Lung microvascular endothelial cell (primary cell): ENCODE measurements at places on chromosomes 13 and 19.

DNA sequence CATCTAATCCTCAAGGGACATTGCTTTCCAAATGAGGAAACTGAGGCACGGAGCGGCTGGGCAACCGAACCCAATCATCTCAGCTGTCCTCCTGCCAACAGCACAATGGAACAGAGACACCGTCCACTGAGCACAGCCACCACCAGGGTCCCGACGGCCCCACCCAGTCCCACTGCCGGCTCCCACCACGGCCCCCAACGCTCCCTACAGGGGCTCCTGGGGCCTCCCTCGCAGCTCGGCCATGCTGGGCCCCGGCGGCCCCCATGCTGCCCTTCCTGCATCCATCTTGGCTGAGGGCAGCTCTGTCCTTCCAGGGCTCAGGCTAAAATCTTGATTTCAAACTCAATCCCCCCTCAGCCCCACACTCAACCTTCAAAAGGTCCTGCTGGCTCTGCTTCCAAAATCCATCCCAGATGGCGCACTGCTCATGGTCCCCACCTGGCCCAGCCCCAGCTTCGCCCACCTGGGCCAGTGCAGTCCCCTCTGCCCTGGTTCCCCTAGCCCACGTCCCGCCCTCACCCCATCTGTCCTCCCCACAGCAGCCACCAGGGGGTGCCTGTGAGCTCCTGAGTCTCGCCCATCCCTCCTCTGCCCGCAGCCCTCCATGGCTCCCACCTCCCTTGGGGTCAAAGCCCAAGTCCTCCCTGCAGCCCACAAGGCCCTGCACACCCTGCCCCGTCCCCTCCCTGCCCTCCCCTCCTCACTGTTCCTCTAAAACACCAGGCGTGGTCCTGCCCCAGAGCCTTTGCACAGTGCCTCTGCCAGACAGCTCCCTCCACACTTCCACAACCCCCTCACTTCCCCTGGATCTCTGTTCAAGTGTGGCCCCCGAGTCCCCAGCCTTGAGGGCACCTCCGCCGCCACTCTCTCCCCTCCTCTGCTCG, 7.9 kb downstream of the PIP5K1C start:
- DNase-seq = no peak

GRCh38 chr19:46295401-46296201, 1.2 kb upstream of the HIF3A start:
- no peak for DNase-seq

GRCh38 chr19:41551212-41551610, 24.8 kb upstream of the CEACAM21 start:
- no peak for DNase-seq

- DNase-seq = no peak
Measured at GRCh38 chr13:39095500-39095899, 57.2 kb downstream of the NHLRC3 start.

DNA sequence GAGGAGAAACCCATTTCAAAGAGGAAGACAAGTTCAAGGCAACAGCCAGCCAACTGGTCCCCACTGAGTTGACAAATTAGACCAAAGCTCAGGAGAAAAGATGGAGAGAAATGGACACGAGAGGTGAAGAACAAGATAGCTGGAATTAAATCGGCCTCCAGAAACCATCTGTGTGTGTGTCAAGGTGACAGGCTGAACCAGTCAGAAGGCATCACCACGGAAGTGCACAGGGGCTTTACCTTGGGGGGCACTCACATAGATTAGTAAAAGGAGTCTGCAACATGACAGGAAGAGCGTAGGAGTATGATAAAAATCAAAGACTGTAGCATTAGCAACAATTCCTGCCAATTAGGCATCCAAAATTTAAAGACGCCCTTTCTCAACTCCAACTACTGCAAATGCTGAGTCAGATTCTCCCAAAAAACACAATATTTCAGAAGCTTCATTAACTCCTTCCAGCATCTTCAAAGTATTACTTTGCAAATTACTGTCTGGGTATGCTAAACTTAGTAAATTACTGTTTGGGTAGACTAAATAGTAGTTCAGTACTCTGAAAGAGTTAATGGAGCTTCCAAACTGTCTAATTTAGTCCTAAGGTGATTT, 66.2 kb downstream of the FOXO1 start:
- no peak for DNase-seq

GRCh38 chr19:29880498-29881081, 61.4 kb upstream of the URI1 start:
- no peak for DNase-seq

DNA sequence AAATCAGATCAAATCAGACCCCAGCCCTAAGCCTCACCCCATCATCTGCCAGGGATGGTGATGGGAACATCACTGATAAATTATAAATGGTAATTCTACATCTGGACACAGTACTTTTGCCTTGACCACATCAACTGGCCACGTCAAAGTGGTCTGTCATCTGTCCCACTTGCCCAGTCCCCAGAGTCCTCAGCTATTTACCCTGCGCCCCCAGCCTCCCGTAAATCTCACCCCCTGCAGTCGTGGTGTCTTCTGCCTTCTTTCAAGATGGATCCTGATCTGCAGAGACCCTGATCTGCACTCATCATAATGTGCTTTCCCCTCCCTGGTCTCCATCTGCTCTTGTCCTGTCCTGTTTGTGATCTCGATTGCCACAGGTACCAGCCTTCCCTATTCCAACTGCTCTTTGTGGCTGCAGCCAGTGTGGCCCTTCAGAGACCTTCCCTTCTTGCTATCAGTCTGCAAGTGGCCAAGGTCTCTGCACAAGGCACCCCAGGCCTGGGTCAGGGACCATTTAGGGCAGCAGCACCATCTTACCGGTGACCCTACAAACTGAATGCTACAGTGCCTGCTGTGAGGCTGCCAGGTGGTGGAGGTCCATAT, 26.7 kb upstream of the POP4 start:
- no peak for DNase-seq

DNA sequence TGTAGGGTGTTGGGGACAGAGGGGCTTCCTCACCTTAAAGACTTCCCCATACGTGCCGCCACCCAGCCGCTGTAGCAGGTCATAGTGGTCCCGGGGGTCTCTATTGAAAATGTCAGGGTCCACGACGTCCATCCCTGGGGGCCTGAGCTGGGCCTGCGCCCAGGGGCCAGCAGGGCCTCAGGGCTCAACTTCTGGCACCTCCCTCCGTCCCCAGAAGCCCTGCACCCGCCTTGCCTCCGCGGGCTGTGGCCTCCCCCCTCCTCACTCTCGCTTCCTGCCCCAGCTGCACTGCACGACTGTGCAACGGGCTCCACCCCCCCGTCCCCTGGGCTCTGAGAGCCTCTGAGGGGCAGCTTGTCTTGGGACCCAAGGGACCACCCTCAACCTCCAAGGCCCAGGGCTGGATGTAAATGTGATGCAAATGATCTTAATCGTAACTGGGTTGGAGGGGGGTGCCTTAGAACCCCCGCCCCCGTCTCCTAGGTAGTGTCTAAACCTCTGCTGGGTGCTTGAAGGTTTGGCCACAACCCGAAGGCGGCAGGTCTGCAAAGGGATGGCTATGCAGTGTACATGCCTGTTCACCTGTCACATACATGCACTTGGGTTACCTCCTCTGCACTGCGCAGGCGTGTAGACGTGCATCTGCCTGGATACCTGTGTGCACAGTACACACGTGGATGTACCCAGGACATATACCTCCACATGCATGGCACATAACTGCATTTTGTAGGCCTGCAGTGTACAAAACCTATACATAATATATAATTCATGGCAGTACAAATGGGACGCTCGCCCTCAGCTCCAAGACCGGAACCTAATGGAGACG, at the start of gene MAP4K1:
Gene MAP4K1, minus strand, starts transcription at position 190 of the 826 bp plus-strand sequence. Its CDS starts 58 bp downstream, at position 132.
- peak; percentile 14 for DNase-seq

DNA sequence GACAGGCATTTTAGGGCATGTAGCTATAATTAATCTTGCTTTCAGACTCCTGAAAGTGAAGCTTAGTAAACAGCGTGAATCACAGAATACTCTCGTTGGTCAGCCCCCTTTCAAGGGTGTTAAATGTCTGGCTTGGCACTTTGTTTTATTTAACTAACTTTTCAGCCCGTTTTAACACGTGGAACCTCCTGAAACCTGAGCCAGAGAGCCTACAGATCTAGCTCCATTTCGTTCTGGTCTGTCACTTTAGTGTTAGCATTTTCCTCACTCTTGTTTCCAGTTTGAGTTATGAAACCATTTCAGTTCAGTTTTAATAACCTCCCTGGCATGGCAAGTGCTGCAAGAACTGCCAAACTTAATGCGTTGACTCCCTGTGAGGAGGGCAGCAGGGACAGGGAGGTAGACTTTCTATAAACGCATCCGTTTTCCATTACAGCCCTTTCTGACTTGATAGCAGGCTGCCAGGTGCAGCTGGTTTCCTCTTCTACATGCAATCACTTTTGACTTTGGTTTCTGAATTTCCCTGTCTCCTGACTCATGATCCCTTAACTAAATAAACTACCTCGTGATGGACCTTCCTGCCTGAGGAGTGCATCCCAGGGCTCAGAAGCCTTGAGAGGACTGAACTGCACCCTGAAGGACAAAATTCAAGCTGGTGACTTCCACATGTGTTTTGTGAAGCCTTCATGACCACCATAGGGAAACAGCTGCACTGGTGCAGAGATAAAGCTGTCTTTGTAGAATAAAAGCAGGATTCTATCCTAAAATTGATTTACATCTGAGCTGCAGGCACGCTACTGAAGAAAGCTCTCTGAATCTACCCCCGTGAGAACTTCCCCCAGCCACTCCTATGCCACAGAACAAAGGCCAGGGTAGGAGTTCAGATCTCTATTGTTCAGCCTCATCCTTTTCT, 192.6 kb downstream of the DLEU7 start:
- DNase-seq = peak; percentile 75

DNA sequence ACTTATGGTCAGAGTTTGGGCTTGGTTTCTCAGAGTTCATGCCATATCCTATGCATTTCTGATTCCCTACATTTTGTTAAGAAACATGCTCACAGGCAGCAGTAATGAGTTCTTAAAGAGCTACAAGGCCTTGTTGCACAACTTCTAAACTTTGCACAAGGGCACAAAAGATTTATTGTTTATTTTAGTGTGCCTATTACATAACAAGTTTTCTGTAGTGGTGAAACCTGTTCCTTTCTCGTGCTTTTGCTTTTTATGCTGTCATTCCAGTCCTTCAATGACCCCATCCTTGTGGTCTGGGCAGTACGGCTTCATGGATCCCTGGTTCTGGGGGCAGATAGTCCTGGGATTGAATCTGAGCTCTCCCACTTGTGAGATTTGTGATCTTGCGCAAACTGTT, 17.8 kb downstream of the ZNF507 start:
- DNase-seq = no peak

DNA sequence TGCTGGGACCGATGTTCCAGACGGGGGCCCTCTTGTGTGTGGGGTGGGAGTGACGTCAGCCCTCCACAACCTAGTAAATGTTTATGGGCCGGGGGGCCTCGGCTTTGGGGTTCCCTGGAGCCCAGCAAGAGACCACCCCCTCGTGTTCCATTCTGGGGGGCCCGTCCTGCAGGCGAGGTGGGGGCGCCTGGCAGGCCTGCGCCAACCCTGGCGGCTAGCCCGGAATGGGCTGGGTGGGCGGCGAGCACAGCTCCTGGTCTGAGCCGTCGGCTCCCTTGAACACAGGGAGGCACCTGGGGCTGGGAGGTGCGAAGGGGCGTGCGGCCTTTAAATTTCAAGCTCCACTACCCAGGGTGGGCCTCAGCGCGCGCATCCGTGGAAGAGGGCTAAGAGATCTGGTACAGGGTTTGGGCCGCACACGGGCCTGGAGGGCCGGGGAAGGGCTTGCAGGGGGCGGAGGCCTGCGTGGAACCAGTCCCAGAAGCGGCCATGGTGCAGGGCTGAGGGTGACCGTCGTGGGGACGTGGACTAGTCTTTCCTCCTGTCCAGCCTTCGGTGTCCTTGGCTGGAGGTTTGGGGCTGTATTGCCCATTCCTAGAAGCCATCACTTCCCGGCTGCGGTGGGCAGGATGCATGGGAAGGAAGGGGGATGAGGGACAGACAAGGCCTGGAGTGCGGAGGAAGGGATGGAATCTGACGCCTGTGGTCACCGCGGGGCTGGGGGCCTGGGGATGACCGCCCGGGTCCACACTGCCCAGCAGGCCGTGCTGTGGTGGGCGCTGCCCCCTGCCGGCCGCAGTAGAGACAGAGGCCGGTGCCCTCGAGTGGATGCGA, 11.4 kb downstream of the NDUFA11 start:
- DNase-seq = peak; percentile 41

DNA sequence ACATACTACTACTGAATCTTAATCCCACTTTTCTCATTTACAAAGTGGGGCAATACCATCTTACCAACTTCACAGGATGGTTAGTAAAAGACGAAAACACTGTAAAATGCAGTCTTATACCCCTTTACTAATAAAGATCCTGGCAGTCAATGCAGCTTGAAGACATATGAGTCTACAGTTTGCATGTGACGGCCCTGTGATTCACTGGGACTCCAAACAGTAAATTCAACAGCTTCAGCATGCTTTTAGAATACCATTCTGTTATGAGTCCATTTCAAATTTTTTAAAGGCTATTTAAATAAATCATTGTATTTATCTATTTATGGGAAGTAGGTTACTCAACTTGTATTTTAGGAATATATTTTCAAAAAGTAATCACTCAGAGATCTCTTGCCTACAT, 629.1 kb downstream of the LIG4 start:
- no peak for DNase-seq
